ENCODE measurements at places on chromosomes 5 and 9.

DNA sequence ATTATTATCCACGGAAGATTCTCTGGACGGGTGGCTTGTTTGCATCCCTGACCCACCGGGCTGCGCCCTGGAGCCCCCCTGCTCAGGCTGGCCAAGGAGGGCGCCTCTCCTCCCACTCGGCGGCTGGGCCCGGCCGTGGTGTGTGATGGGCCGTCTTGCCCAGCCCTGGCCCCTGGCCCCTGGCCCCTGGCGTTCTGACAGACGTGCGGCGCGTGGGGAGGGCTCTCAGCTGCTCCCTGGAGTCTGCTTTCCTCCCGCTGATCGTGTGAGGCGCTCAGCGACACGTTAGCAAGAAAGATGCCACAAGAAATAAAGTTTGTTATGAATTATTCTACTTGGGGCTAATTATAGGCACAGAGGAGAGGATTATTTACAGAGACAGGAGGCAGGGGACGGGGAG lies 33.3 kb downstream of the UNC5A start:
- no peak for DNase-seq

DNA sequence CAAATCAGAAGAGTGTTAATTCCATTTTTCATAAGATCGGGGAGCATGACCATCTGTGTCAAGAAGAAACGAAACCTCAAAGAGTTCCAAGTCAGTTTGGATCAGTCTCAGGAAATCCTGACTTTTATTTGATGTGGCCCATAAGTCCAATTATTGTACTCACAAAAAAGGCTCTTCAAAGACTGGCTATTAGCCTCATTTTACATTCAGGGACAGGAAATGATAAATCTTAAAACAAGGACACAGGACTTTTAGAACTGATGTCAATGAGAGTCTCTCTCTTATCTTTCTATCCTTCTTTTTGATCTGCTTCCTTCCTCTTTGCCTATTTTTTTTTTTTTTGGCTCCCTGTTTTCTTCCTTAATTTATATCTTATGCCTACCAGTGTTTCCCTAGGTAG lies 43.7 kb upstream of the SHOC1 start:
- no peak for DNase-seq

DNA sequence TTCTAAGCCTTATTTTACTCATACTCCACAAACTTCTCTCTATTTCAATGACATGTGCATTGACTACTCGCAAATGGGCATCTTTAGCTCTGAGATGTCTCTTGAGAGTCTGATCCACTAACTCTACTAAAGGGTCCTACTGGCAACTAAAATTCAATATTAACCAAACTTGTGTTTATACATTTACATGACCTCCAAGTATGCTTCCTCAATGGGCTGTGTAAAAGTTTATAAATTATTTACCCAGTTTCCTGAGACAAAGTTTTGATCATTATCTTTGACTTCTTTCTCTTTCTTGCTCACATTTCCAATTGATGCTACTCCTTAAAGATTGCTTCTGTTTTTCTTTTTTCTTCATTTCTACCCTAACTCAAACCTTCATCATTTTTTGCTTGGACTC lies 510.1 kb upstream of the DAB2 start:
- no peak for DNase-seq

GRCh38 chr9:11551106-11551505 lies 938.3 kb upstream of the PTPRD start:
- DNase-seq: no peak

DNA sequence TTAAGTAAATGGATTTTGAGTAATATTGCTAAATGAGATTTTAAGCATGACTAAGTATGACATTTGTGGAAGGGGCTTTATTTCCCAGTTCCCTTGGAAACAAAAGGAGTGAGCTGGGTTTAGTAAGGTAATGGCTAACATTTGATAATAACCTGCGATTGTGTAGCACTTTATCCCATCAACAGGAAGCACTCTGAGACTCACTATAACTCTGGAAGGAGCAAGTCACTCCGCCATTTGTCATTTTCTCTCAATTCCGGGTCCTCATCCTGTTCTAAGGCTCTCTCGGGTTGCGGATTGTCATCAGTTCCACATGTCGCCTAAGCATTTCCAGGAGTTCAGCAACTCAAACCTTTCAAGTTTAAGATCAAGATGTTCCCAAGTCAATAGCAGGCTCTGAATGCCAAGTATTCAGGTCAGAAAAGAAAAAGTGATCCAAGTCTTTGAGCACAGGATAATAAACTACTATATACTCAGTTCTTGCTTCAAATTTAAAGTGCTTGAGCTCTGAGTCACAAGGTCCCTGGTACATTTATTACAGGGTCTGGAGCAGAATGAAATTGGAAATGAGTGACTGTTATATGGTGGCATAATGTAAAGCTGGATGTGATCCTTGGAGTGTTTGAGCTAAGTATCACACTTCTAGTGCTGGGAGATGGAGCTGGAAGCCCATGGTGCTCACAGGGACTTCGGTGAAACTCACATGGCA lies 39.3 kb downstream of the CAPSL start:
- DNase-seq: no peak

DNA sequence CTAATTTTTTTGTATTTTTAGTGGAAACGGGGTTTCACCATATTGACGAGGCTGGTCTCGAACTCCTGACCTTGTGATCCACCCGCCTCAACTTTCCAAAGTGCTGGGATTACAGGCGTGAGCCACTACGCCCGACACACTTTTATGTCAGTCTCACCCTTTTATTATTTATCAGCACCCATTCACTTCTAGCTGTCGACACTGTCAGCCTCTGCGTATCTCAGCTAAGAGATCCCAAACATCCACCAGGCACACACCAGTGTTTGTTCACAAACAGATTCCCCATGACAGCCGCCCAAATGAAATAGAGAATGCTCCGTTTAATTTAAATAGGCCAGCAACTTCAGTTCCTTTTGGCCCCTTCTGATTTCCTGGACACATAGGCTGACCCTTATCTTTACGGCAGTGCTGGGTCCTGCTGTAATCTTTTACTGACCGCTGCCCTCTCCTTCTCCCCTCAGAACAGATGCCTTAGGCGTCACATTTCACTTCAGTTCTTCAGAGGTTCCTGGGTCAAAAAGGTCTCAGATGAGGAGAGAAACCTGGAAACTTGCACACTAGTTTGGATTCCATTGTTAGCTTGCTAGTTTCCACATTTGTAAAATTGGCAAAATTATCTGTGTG lies 43.1 kb upstream of the CKMT2 start:
- no peak for DNase-seq

- no peak for DNase-seq
These were observed 159.3 kb downstream of the SLC24A2 start for GRCh38 chr9:19629488-19629887.

DNA sequence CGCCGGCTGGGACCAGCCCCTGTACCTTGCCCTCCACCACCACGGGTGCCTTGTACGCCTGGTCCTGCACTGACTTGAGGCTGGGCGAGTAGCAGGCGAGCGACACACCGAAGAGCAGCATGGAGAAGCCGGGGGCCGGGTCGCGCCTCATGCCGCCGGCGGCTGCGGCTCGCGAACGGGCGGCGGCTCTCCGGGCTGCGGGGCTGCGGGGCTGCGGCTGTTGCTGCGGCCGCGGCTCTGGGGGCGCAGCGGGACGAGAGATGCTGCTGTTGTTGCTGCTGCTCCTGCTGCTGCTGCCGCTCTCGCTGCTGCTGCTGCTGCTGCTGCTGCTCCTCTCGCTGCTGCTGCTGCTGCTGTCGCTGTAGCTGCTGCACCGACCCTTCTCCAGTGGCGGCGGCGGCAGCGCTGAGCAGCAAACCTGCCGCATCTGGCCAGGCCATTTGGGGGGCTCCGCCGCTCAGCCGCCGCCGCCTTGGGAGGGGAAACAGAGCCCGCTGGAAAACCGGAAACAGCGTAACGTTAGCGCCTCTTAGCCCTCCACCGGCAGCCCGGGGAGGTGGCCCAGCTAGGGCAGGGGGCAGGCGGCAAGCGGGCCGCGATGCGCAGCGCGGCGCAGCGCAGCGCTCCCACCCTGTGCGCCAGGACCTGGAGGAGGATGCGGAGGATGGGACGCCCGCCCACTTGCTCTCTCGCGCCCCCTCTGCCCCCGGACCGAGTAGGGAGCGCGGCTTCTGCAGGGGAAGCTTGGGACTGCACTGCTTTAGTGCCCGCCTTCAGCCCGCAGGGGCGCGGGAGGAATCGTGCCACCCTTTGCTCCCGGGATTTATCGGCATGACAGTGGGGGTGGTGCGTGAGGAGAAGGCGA lies at the start of gene NRG2:
Gene NRG2 (minus strand): TSS at position 657 of the 865 bp plus-strand sequence.
- DNase-seq: no peak

DNA sequence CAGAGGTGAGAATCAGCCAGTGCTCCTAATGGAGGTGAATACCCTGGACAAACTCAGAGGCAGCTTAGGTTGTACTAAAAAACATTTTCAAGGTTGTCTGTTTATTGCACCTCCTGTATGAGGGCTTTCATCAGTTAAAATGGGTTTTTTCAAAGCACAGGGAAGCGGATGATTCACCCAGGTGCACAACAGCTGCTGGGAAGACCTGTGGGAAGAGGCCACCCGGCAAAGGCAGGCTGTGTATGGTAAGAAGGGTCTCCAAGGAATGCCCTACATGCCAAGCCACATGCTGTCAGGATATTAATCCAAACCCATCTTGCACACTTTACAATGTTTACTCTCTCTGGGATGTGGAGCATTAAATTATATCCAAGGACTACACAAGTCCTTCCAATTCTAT lies 14.7 kb downstream of the SIL1 start:
- DNase-seq: no peak

- DNase-seq: no peak
These were observed 18.3 kb downstream of the ACTL7B start for GRCh38 chr9:108837530-108837929.

- DNase-seq: no peak
These were observed 53.9 kb downstream of the ZCCHC7 start for GRCh38 chr9:37174247-37174646.

DNA sequence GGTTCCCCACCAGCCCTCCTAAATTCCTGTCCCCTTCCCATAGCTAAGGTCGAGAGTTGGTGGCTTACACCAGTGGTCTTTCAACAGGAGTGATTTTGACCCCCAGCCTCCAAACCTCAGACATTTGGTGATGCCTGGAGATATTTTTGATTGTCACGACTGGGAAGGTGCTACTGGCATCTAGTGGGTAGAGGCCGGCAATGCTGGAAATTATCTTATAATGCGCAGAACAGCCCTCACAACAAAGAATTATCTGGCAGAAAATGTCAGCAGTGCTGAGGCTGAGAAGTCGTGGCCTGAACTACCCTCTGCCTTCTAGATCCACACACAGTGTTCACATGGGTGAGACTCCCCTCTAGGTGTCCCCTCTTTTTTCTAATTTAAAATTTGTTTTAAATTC lies 69.6 kb downstream of the IL31RA start:
- no peak for DNase-seq

DNA sequence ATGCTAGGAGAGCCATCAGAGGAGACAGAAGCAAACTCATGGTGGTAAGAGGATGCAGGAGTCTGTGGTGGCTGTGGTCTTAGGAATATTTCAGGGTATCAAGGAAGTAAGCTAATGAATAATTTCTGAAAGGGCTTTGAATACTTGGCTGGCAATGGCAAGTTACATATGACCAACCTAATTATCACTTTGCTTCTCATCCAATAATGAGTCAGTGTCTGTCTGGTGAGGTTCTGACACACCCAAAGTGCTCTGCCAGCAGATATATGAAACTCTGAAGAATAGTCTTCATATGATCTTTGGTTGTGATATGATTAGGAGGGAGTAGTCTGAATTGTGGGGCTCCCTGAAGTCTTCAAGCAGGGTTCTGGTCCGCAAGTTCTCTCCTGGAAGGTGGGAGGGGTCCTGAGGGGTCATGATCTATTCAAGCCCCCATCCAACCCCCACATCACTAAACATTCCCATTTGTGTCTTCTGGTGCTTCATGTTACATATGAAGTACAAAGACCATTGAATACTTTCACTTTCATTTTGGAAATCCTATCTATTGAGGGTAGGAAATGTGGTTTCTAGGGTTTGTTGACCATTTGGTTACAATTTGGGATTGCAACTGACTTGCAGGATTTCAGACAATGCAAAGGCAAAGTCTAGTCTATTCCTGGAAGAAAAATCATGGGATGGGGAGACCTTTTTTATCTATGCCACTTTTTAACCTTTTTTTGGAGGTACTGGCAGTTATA lies 199.9 kb upstream of the CDKN2B start:
- DNase-seq: no peak

DNA sequence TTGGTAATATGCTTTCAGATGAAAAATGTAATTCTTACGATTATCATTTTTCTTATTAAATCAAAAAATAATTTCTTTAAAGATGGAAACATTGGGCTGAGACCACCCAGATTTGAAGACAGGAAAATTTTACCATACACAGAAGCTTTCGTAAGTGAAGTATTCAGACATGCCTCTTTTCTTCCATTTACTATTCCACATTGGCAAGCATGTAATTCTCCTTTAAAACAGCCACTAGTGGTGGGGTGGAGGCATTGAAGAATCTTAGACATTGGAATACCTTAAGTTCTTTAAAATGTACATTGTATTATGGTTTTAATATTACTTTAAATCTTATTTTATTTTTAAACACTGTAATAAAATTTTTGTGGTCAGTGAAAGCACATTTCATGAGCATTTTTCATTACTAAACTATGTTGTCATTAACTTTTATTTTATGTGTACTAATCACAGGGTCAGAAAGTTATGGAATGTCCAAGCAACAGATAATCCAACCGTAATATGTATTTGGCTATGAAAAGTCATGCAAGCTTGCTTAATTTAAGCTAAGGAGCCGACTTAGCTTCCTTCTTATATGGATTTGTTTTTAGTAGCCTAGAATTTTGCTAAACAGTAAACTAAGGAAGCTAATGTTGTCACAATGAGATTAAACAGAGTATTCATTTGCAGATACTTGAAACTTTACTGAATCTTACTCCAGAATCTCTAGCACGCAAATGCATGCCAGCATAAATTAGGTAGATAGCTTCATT lies 97.4 kb upstream of the ALDH1A1 start:
- no peak for DNase-seq

DNA sequence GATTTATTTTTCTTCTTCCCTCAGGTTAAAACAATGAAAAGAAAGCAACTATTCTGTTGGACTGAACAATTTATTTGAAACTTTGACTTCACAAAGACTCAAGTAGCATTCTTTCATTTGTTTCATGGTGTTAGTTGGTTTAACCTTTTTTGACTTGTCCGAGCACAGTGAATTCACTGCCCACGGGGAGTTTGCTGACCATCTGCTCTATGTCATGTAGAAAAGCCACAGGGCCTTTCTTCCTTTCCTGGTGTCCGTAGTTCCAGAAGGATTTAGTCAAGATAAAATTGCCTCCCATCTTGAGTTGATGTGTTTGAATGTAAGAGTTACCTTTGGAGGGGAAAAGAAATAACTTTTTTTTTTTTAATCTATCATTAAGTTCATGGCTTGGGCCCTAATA lies 55.1 kb upstream of the ZNF608 start:
- no peak for DNase-seq

DNA sequence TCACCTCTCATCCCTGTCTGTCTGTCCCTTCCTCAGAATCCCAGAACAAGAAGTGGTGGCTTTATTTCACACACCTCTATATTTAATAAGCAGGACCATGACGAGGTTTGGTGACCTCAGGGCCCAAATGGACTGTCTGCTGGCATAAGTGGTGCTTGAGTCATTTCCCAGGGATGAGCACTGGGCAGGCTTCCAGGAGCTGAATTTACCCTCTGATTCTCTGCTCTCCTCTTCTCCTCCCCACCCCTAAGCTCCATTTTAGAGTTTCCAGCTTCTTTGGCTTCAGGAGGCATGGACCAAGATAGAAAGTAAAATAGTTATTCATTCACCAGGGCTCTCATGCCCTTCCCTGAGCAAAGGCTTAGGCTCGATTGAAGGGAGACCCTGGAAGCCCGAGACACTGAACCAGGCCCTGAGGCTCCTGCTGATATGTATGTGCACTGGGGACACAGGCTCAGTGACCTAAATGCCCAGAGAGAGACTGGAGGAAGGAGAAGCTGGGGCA lies 69.1 kb downstream of the PPARGC1B start:
- no peak for DNase-seq

- DNase-seq: no peak
These were observed 75.5 kb downstream of the SSBP2 start for GRCh38 chr5:81675420-81675819.

Data from stimulated activated CD4-positive, alpha-beta T cell treated with anti-CD3 and anti-CD28 coated beads, Interleukin-15, amount 100 ng/mL, for 48 hours (primary cell).